ENCODE measurements at places on chromosomes 7 and 10.

GRCh38 chr10:56028298-56029132 is 332.5 kb downstream of the ZWINT start:
- DNase-seq, result no peak

- DNase-seq, result no peak
These were observed 11.5 kb upstream of the NPFFR1 start for GRCh38 chr10:70295321-70295720.

DNA sequence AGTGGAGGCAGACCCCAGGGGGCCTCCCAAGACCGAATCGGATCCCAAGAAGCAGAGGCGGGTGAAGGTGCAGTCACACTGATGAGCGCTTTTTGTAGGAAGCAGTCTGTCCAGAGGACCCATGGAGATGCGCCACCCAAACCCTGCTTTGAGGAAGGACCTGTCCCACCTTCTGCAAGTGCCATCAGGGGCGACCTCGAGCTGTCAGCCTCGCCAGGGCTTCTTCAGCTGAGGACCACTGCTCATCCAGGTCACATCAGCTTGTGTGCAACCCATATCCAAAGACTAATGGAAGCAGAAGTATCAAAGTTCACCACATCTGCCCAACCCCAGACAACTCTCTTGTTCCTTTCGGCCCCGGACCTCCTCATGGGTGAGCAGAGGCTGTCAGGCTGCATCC is 61.5 kb downstream of the KCNH2 start:
- DNase-seq, result no peak

- DNase-seq, result peak; percentile 93
These were observed at the start of gene AGAP3 for GRCh38 chr7:151085691-151086620. Gene AGAP3 (plus strand): TSS chr7:151086475. CDS start chr7:151086742, 267 bp downstream.

GRCh38 chr7:132251327-132251659 is 325.0 kb downstream of the PLXNA4 start:
- peak; percentile 69 for DNase-seq

All from sciatic nerve (tissue), 2 donors.